Stimulated activated CD4-positive, alpha-beta T cell treated with anti-CD3 and anti-CD28 coated beads, Interleukin-12 subunit alpha, Interleukin-12 subunit beta, amount 100 ng/mL, for 48 hours (primary cell): ENCODE measurements at places on chromosomes 11 and 22.

- DNase-seq, result no peak
These were observed 7.3 kb upstream of the AMBRA1 start for GRCh38 chr11:46601129-46601528.

DNA sequence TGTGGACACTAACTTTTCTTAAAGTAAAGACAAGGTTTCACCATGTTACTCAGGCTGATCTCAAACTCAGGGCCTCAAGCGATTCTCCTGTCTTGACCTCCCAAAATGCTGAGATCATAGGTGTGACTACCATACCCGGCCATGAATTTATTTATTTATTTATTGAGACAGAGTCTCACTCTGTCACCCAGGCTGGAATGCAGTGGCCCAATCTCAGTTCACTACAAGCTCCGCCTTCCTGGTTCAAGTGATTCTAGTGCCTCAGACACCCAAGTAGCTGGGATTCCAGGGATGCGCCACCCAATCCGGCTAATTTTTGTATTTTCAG, 29.7 kb upstream of the PCF11 start:
- DNase-seq, result no peak

DNA sequence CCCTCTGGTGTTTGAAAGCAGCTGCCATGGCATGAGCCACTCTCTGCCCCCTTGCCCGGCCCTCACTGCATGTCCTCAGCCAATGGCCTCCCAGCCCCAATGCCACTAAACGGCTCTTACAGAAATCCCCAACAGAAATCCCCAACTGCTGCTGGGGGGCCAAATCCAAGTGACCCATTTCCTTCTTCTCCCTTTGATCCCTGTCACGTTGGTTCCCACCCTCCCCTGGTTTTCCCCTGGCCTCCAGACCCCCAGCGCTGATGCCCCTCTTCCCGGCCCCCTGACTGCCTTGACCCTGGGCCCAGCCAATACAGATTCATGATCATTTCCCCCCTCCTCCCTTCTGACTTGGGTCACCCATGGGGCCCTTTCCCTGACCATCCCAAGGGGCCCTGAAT, 30.9 kb downstream of the IGLL1 start:
- DNase-seq, result no peak

- DNase-seq, result no peak
These were observed 38.0 kb upstream of the DAGLA start for GRCh38 chr11:61642162-61642561.

DNA sequence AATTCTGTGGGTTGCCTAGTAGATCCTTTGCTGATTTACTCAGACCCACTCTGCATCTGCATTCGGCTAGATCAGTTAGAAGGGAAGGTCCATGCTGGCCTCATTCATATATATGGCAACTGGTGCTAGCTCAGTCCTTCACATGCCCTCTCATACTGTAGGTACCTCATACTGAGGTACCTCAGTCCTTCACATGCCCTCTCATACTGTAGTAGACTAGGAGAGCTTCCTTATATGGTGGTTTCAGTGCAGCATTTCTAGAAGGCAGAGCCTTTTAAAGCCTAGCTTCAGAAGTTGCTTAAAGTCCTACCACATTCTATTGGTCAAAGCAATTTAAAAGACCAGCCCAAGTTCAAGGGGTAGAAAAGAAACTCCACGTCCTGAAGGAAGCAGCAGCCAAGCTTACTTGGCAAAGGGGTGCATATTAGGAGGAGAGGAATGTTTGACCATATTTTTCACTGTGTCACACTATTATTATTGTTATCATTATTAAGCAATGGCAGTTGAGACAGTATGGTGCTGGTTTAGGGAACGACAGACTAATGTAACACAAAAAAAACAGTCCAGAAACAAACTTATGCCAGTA, 356.4 kb downstream of the DYNC2H1 start:
- no peak for DNase-seq
